ENCODE measurements at places on chromosomes 11 and 22.

GRCh38 chr11:118896921-118897591, 13.4 kb downstream of the CXCR5 start:
- no peak for DNase-seq

GRCh38 chr22:29044657-29045176, 16.9 kb downstream of the C22orf31 start:
- no peak for DNase-seq

DNA sequence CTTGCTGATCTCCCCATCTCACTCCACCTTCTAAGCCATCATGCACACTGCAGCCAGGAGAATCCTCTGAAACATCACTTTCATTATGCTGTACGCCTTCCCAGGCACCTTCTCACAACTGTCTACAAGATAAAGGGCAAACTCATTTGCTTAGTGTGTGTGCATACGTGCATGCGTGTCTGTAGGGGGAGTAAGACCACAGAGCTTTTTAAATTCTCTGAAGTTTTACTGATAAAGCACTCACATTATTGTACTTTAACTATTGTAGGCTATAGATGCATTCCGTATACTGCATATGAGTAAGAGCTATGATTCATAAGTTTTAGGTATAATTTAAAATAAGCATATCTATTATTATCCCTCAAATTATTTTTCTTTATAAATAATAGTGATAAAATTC, 15.3 kb upstream of the ANKK1 start:
- DNase-seq: no peak

- no peak for DNase-seq
Measured at GRCh38 chr11:69300120-69301060, 6.4 kb downstream of the MYEOV start.

- DNase-seq: no peak
Measured at GRCh38 chr11:77801477-77801876, 19.0 kb downstream of the RSF1 start.

GRCh38 chr22:35649636-35650250, 1.5 kb downstream of the APOL6 start:
- no peak for DNase-seq

- no peak for DNase-seq
Measured at GRCh38 chr11:106212081-106212480, 134.6 kb downstream of the AASDHPPT start.

- no peak for DNase-seq
Measured at GRCh38 chr11:792873-793272, 3.0 kb upstream of the CEND1 start.

DNA sequence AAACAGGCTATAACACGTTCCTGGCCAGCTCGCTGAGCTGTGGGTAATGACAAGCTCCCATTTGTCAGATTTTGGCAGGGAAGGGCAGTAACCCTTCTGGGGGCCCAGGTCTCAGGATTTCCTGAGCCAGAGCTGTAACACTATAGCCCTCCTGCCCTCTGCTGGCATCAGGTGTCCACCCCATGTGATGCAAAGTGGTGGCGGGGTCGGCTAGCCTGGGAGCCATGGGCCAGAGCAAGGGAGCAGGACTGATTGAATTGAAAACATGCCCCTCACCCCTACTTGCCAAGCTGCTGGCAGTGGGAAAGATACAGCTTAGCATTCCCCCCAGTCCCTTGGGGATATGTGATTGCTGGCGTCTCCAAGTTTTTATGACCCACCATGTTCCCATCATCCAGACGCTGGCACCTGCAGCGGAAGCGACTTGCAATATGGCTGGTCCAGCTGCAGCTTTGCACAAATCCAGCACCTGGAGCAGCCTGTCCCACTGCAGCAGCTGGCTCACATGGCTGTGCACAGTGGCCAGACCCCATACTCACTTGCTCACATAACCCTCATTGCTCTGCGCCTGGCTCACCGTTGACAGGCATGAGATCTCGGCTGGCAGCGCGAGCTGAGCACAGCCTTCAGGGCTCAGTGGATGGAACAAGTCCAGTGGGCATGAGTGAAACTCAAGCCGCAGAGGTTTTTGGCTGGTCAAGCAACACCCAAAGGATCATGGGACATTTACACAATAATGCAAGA, 1147.8 kb downstream of the JRKL start:
- DNase-seq: no peak

GRCh38 chr22:48872271-48873190, 955.1 kb downstream of the BRD1 start:
- DNase-seq: no peak

DNA sequence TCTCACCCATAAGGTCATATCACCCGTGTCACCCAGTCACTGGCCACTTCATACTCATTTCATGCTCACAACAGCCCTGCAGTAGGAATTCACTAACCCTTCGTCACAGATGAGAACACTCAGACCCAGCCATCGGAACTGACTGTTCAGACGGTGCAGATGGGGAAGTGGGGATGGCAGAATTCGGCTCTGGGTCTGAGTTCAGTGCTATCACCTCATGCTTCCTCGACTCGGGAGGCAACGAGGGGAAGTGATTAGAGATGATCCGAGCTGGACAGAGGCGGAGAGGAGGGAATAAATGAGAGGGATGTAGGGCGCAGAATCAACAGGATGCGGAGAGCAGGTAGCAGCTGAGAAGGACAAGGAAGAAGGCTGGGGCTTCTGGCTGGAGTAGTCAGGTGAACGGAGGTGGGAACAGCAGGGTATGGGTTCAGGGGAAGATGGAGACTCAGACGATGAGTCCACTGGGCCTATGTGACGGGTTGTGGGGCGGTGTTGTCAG, 4.7 kb downstream of the B3GNT6 start:
- DNase-seq: no peak

GRCh38 chr11:19587979-19588378, 124.7 kb upstream of the NAV2 start:
- DNase-seq: no peak

GRCh38 chr11:31825838-31826484, 14.8 kb upstream of the PAX6 start:
- DNase-seq: no peak

- DNase-seq: no peak
Measured at GRCh38 chr22:27299181-27300085, 502.1 kb downstream of the MN1 start.

DNA sequence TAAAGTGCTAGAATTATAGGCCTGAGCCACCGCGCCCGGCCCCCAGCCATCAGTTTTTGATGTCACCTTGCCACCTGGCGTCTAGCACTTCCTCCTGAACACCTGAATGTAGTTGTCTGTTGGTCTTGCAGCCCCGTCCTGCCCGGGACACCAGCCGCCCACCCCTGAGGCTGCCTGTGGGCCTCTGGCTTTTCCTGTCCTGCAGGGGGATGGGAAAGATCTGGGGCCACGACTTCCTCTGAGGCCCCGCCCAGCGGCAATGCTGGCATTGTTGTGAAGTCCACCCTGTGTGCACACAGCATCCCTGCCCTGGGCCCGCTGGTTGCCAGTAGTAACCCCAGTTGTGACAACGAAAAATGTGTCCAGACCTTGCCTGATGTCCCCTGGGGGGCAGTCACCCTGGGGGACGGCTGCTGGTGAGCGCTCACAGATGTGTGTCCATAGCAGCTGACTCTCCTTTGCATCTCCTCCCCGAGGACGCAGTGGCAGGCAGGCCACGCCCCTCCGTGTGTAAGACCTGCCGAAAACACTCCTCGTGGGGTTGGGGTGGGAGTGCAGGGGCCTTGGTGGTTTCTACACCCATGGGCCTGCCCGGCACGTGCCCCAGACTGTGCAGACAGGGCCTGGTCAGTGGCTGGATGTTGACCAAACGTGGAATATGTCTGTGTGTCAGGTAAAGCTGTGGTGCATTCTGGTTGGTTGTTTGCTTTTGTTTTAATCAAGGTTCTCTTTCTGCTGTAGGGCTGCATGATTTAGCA, 6.8 kb downstream of the SELENOO start:
- DNase-seq: no peak

DNA sequence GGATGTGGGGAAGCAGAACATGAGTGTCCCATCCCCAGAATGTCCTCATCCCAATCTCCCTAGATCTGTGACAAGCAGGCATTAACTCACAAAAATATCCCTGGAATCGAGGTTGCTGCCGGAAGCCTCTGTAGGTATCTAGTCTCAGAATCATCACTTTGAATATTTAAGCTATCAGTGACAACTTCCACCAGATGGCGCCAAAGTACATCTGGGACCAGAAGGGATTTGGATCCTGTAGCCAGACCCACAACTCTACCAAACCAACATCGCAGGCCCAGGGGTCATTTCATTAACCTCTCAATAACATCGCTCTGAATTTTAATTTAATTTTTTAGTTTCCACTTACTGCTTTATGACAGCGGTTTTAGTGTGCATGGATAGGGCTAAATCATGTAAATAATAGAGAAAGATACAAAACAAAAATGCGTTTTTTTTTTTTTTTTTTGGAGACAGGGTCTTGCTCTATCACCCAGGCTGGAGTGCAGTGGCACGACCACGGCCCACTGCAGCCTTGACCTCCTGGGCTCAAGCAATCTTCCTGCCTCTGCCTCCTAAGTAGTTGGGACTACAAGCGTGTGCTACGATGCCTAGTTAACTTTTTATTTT, 1.1 kb upstream of the EXT2 start:
- DNase-seq: peak; percentile 88

GRCh38 chr22:39117585-39118191, 20.6 kb downstream of the APOBEC3H start:
- DNase-seq: peak; percentile 46

GRCh38 chr11:62855571-62856332, 16.4 kb upstream of the WDR74 start:
- peak; percentile 97 for DNase-seq

GRCh38 chr22:42889304-42889703, 32.2 kb upstream of the ARFGAP3 start:
- no peak for DNase-seq

DNA sequence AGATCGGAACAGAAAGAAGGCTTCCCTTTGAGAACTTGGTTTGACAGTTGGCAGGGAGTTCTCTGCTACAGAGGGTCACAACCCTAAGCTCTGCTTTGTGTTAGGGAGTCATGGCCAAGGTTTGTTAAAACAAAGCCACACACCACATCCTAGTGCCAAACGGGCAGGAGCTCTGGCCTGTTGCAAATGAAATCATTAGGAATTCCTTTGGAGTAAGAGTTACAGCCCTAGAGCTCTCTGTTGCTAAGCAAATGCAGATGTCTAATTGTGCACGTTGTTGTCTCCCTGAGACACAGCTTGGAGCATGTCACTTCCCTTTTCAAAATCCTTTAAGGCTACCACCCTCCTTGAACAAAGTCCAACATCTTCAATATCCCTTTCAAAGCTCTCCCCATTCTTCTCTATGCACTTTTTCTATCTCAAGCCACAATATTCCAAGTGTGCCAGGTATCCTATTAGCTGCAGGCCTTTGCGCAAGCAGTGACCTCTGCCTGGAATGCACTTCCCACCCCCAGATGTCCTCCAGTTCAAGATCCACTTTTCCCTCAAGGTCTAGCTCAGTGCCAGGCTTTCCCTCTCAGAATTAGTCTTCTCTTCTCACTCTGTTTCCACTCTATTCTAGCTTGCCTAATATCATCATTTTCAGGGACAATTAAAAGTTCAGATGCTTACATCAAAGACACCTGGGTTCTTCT, 253.7 kb upstream of the POU2AF2 start:
- no peak for DNase-seq

- no peak for DNase-seq
Measured at GRCh38 chr11:45900916-45901617, 6.0 kb downstream of the FREY1 start.

DNA sequence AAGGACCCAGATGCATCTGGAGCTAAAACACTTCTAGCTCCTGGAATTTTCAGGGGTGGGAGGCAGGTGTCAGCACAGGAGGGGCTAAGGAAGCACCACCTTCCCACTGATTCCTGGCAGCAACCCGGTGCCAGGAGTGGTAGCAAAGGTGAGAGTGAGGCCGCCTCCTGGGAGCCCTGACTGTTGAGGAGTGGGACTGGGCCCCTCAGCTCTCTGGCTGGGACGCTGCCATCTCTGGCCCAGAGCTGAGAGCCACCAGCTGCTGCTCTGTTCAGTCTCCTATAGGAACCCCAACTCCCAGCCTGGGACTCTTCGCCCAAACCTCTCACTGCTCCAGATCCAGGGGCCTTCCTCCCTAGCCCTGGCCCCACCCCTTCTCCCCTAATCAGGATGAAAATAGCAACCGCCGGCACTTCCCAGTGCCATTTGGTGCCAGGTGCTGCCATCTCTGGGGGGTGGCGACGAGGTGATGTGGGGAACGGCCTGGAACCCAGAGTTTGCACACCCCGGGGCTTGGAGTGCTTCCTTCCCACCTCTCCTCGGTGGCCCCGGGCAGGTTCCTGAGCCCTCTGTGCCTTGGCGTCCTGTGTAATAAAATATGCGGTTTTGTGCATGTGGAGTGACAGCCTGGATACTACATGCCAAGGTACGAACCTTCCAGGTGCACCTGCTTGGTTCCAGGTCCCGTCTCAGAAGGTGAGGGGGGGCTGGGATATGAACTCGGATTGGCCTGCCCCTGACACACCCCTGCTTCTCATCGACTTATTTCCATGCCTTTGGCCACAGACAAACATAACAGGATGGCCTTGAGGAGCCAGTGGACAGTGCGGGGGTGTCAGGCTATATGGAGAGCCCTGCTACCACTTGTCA, 35.7 kb upstream of the CELSR1 start:
- DNase-seq: no peak

GRCh38 chr11:6402561-6402981, 12.3 kb downstream of the SMPD1 start:
- DNase-seq: no peak

DNA sequence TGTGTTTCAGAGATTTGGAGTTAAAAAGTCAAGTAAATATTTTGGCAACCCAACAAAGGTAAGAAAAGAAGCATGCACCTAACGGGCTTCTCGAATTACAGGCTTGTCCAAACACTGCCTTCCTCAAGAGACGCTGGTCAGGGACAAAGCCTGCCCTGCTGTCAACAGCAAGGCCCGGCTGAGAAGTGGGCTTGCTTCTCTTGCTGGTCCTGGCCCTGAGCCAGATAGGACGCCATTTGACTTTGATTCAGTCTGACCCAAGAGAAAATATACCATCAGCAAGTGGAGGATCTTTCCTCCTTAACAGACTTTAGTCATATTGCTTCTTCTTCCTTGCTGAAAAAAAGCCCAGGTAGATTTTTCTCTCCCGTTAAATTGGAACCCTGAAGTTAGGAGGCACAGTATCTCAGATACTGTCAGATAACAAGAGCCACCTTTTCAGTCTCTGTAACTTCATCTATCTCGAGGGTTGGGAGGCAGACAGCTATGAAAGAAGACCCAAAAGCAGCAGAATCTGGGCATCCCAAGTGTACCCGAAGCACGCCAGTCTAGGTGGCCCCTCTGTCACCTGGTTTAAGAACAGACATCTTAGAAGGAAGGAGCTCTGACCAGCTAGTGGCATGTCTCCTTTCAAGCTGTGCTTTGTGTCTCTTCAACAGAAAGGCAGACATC, 57.5 kb downstream of the C22orf31 start:
- no peak for DNase-seq

GRCh38 chr11:133657054-133657453, 124.8 kb upstream of the OPCML start:
- no peak for DNase-seq

All from neural crest cell (in vitro differentiated cells).